ENCODE measurements at places on chromosomes 7 and 10. TPM values are rescaled to one million over a fixed set of nuclear protein-coding genes. Genes with fewer than 3 reads are reported as not detected.

CLCN1 gene
- not detected for total RNA-seq

BHLHA15 gene
- not detected for total RNA-seq

PLXNA4 gene
- 34.9 TPM for total RNA-seq

ZSCAN25 gene
- 10.6 TPM for total RNA-seq
